NCI-H524 (cell line): ENCODE measurements at places on chromosomes 12 and 14.
A peak's percentile ranks its signal among the peaks of the same experiment; 100 is the strongest.

GRCh38 chr14:24370748-24371147 lies 2.8 kb downstream of the NFATC4 start:
- DNase-seq, result no peak

DNA sequence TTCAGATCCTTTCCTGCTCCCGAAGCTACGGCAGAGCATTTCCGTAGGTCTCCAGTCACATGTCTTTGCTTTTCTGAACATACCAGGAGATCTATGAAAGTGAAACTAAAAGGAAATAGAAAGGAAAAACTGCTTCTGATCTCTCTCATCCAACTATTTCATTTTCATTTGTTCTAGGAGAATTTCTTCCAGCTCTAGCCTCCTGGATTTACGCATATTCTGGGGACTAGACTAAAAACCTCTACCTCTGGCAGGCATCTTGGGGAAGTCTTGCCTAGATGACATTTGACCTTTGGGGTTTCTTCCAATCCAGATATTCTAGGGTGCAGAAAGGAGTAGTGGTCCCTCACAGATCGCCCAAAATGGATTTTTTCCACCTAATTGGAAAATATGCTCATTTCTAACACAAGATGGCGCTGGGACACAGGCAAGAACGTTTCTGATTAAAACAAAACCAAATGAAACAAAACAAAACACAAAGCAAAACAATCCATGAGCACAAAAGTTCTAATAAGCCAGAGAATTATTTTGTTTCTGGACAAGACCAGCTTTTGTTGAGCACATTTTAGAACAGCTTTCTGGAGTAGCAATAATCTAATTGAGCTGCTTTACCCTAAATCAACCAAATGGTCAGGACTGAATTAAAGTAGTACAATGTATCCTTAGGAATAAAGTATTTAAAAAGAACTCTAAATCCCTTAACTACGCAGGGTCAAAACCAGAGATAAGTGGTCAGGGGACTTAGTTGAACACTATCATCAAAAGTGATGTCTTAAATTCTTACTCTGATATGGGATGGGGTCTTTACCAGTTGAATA lies 12.3 kb upstream of the PARP11 start:
- no peak for DNase-seq

DNA sequence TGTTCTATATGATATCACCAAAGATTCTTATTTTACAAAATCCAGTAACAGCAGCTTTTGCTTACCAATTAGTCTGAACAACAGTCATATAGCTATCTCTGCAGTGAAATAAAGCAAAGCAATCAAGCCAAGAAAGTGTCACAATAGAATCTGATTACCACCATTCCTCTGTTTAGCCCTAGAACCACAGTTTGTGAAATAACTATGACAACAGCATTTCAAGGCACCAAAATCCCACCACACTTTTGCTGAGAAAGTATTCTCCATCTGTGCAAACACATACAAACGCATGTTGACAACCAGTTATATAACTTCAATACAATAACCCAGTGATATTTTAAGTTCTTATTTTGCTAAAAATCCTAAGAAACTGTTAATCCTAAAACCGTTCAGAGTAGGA lies 7.4 kb downstream of the PPP1R13B start:
- no peak for DNase-seq

GRCh38 chr12:103821773-103822172 lies 19.3 kb downstream of the NT5DC3 start:
- DNase-seq, result no peak

DNA sequence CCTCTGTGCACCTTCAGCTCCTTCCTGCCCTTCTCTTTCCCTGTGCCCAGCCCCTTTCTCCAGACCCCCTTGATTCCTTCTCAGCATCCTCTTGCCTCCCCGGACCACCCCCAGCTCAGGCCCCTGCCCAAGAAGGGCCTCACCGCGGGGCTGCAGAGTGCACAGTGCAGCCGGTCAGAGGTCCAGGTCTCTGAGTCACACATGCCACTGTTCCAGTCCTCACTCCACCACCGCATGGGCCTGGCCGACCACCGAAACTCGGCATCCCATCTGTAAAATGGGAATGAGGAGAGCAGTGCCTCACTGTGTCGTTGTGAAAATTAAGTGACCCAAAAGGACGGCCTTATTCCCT lies 13.3 kb downstream of the BDKRB1 start:
- DNase-seq, result no peak

GRCh38 chr14:50407111-50407812 lies 10.6 kb upstream of the CDKL1 start:
- no peak for DNase-seq

GRCh38 chr12:45671254-45671653 lies 58.3 kb upstream of the ARID2 start:
- no peak for DNase-seq

DNA sequence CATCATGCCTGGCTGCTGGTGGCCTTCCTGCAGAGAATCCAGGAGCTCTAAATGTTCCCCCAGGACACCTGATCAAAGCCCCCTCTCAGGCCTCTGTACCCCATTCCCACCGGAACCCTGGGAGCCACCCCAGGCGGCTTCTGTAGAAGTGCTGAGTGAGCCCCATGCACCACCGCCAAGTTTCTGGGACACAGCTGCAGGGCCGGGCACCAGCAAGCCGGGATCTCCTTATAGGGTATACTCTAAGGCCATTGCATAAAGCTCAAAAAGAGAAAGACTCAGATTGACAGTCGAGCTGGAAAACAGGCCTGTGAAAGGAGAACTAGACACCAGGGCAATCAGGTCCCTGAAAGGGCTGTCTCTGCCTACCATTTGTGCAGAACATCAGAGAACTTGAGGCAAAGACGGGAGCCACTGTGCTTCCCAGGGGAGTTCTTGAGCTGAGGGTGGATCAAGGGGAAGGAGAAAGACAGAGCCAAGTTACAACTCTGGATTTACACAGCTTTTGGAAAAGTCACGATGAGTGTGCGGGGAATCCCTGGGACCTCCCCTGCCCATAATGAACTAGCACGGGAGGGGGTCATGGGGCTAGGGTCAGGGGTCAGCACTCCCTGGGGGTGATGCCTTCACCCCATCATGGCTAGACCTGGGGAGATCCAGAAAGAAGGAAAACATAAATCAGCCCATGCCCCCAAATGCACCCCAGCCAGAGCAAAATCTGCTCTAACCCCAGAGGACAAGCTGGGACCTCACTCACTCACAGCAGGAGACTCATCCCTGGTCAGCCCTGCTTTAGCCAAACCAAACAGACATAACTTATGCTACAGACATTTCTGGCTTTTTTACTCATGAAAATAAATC lies 51.1 kb downstream of the ITPK1 start:
- no peak for DNase-seq

DNA sequence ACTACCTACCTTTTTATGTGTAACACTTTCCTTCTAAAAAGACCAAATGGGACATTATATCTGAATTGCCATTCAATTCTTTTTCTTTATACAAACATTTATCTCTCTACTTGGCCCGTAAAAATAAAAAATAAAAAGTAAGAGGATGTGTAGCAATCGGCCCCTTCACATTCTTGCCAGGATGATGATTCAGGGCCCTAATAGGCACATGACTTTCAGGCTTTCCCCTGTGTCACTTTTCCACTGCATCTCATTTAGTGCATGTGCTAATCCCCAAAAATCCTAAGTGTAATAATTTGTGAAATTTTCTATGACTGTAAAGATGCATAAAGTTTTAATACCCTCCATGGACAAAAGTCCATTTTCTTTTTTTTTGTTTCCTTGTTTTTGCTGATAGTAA lies 23.0 kb upstream of the ATP2B1 start:
- no peak for DNase-seq

DNA sequence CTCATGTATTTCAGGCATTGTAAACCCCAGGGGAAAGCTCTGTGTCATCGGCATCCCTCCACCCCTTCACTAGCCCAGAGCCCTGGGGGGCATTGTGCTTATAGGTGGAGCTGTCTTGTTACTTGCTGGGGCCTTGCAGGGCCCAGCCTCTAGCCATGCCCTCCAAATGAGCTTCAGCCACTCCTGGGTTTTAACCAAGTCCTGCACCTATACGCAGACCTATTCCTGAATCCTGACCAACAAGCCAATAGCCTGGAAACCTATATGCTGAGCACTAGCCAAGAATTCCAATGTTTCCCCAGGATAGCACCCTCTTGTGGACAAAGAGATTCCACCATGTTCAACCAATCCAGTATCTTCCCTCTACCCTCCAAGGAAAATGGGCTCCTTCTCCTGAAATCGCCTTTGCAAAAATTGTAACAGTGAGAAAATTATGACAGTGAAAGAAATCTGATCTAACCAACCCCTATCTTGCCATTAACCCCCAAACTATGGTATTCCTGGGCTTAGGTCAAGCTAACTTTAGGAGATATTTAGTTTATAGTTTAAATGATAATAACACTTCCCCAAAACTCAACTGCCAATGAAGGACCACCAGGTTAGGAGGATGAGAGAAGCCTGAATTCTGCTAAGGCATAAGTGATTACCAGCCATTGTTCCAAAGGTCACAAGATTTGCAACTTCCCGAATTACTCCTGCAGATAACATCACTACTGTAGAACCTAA lies 55.5 kb downstream of the TTC7B start:
- DNase-seq, result peak; percentile 56

DNA sequence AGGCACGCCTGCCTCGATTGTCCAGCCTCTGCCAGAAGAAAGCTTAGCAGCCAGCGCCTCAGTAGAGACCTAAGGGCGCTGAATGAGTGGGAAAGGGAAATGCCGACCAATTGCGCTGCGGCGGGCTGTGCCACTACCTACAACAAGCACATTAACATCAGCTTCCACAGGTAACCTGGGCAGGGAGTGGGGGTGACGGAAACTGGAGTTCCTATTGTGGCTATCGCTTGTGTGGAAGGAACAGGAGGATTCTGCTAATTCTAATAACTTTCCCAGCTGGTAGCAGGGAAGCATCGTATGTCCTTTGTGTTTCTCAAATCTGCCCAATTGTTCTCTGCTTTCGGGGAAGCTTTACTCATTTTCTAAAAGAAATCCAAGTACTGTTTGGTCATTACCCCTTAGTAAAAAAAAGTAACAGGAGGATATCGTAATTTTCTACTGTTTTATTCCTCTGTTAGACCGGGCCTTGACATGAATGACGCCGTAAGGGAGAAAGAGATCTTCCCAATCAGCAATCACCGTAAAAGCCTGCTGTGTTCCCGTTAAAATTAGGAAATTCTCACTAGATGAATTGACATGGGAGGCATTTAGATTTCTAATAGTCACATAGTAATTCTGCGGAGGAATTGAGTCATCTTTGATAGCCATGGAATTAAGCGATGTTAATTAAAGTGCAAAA lies 449 bp downstream of the THAP2 start:
- peak; percentile 36 for DNase-seq

- DNase-seq, result no peak
Observed at GRCh38 chr14:41051801-41052200, 554.9 kb upstream of the LRFN5 start.

- DNase-seq, result no peak
Observed at GRCh38 chr12:83470749-83471148, 784.0 kb downstream of the TMTC2 start.

- peak; percentile 61 for DNase-seq
Observed at GRCh38 chr14:71230897-71231296, 323.6 kb downstream of the PCNX1 start.

DNA sequence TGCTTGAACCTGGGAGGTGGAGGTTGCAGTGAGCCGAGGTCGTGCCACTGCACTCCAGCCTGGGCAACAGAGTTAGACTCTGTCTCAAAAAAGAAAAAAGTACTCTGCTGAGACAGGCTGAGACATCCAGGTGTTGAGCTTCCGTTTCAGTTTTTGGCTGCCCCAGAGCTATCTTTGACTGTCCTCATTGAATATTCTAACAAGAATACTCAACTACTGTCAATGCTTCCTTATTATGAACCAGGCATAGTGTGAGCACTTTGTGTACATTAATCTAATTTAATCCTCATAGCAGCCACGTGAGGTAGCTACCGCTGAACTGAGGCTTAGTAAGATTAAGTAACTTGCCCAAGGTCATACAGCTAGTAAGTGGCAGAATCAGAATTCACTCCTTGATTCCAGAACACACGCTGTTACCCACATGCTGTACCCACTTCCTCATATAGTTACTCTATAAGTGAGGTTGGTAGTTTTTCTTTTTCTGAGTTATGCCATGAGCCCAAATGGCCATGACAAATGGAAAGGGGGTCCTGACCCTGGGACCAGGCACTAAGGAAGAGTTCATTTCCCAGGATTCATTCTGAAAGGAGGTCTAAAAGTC lies 11.3 kb downstream of the ALDH1L2 start:
- DNase-seq, result no peak

- no peak for DNase-seq
Observed at GRCh38 chr12:84704856-84705255, 207.7 kb downstream of the SLC6A15 start.

DNA sequence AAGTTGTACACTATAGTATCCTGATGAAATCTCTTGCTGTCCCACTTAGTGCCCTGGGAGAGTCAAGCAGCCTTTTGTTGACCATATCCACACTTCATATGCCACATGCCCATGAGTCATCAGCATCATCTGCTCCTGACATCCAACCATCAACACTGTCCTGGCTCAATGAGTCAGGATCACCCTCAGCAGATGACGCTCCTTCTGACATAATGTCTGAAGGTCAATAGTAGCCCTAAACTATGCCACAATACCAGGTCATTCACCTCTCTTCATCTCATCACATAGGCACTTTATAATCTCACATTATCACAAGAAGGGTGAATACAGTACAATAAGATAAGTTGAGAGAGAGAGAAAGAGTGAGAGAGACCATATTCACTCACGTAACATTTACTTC lies 369.0 kb upstream of the FAR2 start:
- no peak for DNase-seq

- peak; percentile 96 for DNase-seq
Observed at GRCh38 chr12:16573398-16574077, 32.4 kb downstream of the LMO3 start.

DNA sequence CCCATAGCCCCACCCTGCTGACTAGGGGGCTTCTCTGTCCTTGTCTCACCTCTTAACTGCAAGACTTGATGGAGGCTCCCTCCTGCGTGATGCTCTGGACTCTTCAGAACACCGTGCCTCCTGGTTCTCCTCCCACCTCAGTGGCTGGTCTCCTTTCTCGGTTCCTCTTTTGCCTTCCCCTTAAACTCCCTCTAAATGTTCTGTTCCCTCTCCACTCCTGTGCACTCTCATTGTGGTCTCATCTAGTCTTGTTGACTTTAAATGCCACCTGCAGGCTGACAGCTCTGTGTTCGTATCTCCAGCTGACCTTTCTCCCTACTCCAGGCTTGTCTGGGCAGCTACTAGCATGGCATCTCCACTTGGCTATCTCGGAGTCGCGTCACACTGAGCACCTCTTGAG lies 28.3 kb downstream of the DYNC1H1 start:
- no peak for DNase-seq

DNA sequence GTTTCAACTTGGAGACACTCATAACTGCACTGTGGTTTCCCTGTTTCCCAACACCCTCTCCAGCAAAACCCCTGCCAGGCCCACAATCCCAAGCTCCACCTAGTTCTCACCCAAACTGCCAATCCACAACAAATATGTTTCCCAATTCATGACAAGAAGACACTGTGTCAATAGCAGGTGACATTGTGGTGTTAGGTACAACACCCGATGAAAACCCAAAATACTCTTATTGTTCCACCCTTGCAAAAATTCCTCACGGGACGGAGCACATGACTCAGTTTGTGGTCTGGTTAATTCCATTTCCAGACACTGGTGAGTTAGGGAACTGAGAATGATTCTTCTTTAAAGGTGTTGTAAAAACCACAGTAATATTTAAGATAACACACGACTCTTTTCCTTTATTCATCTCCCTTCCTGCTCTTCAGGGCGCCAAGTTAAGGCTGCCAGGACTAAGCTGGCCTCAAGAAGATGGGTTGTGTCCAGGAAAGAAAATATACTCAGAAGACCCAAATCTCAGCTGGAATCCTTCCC lies 735.5 kb downstream of the MED13L start:
- DNase-seq, result no peak
